ENCODE measurements at places on chromosomes 12 and 14. TPM values are rescaled to one million over a fixed set of nuclear protein-coding genes. Genes with fewer than 3 reads are reported as not detected.
A peak's percentile ranks its signal among the peaks of the same experiment; 100 is the strongest.

Gene GALNT16
- total RNA-seq, result 0.82 TPM

Gene RPS26
- 486 TPM for total RNA-seq

Gene PPFIA2
- total RNA-seq, result not detected

- H3K27me3 ChIP-seq, result no peaks in the 10 kb centered on the region
- H3K4me3 ChIP-seq, result peak overlapping the region; percentile 75
- peaks cover 63% of the 10 kb centered on the region for H3K4me1 ChIP-seq
- no peaks in the 10 kb centered on the region for H3K36me3 ChIP-seq
- DNase-seq, result no peak
These were observed 11.4 kb downstream of the SCNN1A start for GRCh38 chr12:6364044-6364374.

Gene DCN
- not detected for total RNA-seq

- H3K4me1 ChIP-seq, result peaks cover 49% of the 10 kb centered on the region
- H3K27me3 ChIP-seq, result no peaks in the 10 kb centered on the region
- no peaks in the 10 kb centered on the region for H3K36me3 ChIP-seq
- H3K4me3 ChIP-seq, result peak overlapping the region; percentile 13
These were observed 6.1 kb upstream of the CNIH1 start for GRCh38 chr14:54447231-54447692.

DNA sequence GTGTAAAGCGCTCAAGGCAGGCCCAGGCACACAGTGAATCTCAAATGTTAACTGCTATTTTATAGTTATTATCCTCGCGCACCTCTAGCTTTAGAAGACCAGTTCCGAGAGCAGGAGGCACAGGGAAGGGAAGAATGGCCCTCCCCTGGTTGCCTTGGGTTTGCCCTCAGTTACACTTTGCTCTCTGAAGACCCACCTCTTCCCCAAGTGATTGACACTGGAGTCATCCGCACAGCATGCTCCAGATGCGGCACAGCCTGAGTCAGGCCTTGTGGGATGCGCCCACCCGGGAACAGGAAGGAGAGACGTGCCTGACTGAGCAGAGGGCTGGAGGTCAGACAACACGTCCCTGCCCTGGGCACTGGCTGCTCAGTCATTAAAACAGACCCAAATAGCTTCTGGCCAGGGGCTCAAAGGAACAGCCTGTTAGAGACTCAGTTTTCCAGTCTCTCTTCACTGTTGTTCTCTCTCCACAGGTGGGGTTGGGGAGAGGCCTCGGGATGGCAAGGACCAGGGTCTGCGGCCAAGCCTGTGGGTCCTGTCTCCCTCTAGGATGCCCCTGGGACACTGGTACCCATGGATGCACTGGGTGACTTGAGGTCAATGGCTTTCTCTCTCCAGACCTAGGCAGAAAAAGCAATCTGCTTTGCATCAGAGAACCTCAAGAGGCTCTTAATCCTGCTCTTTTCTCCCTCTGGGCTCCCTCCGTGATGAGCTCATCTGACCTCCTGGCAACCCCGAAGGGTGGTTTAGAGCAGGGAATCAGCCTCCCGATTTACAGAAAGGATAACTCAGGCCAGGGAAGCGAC lies 13.6 kb upstream of the MLXIP start:
- peak; percentile 69 for DNase-seq
- H3K36me3 ChIP-seq, result no peaks in the 10 kb centered on the region
- no peak overlapping the region for H3K4me3 ChIP-seq
- H3K27me3 ChIP-seq, result no peaks in the 10 kb centered on the region

GRCh38 chr12:23816394-23816851 lies 133.0 kb downstream of the SOX5 start:
- peak; percentile 12 for DNase-seq
- H3K4me3 ChIP-seq, result no peak overlapping the region
- H3K27ac ChIP-seq, result no peak overlapping the region
- peaks cover 5% of the 10 kb centered on the region for H3K36me3 ChIP-seq

Gene CACNA2D4
- total RNA-seq, result 7.2 TPM

Gene GLT1D1
- total RNA-seq, result not detected

DNA sequence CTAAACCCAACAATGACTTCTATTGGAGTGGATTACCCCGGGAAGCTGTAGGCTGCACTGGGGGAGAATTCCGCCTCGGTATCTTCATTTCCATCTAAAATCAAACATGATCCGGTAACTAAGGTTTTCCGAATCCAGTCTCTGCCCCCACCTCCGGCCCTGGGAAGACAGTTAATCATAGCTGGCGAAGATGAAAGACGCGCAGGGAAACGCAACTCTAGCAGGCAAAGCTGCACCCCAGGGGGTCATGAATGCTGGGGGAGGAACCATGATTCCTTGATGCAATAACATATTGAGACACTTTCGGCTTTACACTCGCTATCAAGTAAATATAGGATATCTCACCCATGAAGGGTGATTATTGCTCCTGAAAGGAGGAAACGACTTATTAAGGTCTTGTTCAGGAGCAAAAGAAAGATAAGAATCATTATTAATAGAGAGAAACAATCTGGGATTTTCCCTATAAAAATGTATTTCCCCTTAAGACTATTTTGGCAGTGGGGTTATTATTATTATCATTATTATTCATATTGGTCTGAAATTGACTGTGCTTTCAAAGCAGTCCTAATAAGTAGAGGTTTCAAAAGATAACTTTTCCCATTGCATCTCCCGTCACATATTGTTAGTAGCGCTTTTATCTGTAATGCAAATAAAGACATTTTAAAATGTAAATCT lies 614.9 kb downstream of the VRK1 start:
- H3K27ac ChIP-seq, result no peak overlapping the region
- H3K4me1 ChIP-seq, result no peaks in the 10 kb centered on the region
- no peak for DNase-seq
- H3K27me3 ChIP-seq, result no peaks in the 10 kb centered on the region
- H3K4me3 ChIP-seq, result no peak overlapping the region

GRCh38 chr12:115385141-115385540 lies 701.2 kb upstream of the TBX3 start:
- no peak overlapping the region for H3K27ac ChIP-seq
- H3K4me3 ChIP-seq, result no peak overlapping the region
- 0 out of 3 replicates have a peak, but pooled peaks cover 10% of the 10 kb centered on the region for H3K27me3 ChIP-seq
- H3K36me3 ChIP-seq, result no peaks in the 10 kb centered on the region
- DNase-seq, result no peak

Gene GPD1
- 38.1 TPM for total RNA-seq

DNA sequence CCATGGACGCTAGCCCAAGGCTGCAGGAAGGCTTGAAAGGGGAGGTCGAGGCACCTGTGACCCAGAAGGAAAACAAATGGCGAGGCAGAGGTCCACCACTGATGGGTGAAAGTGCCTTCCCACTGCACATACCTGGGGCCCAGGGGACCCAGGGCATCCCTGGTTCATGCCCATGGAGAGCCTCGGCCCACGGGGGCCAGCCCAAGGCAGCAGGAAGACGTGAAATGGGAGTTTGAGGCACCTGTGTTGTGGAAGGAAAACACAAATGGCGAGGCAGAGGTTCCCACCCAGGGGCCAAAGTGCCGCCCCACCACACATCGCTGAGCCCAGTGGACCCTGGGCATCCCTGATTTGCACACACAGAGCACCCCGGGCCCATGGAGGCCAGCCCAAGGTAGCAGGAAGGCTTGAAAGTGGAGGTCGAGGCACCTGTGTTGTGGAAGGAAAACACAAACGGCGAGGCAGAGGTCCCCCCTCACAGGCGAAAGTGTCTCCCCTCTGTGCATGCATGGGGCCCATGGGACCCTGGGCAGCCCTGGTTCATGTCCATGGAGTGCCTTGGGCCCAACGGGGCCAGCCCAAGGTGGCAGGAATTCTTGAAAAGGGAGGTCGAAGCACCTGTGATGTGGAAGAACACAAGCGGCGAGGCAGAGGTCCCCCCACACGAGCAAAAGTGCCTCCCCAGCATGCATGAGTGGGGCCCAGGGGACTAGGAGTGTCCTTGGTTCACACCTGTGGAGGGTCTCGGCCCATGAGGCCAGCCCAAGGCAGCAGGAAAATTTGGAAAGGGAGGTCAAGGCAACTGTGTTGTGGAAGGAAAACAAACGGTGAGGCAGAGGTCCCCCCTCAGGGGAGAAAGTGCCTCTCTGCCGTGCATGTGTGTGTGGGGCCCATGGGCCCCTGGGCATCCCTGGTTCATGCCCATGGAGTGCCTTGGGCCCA lies 383.3 kb downstream of the ALG10 start:
- no peak overlapping the region for H3K27ac ChIP-seq
- DNase-seq, result no peak
- no peaks in the 10 kb centered on the region for H3K4me1 ChIP-seq
- H3K4me3 ChIP-seq, result no peak overlapping the region
- H3K27me3 ChIP-seq, result no peaks in the 10 kb centered on the region

DNA sequence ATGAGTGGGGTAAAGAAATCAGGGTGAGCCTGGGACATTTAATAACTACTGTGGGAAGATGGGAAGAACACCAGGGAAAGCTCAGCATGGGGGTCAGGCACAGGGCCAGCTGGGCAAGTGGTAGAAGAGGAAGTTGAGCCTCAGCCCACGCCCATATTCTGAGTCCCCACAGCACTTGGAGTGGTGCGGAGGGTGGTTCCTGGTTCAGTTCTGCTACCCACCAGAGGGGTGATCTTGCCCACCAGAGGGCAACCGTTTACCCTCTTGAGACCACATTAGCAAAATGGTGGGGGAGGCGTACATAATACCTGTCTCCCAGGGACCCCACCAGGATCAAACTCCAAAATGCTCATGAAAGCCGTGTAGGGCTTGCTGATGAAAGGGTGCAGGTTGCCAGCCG lies 16.8 kb upstream of the ANKRD33 start:
- H3K4me3 ChIP-seq, result no peak overlapping the region
- no peaks in the 10 kb centered on the region for H3K36me3 ChIP-seq
- H3K27ac ChIP-seq, result no peak overlapping the region

DNA sequence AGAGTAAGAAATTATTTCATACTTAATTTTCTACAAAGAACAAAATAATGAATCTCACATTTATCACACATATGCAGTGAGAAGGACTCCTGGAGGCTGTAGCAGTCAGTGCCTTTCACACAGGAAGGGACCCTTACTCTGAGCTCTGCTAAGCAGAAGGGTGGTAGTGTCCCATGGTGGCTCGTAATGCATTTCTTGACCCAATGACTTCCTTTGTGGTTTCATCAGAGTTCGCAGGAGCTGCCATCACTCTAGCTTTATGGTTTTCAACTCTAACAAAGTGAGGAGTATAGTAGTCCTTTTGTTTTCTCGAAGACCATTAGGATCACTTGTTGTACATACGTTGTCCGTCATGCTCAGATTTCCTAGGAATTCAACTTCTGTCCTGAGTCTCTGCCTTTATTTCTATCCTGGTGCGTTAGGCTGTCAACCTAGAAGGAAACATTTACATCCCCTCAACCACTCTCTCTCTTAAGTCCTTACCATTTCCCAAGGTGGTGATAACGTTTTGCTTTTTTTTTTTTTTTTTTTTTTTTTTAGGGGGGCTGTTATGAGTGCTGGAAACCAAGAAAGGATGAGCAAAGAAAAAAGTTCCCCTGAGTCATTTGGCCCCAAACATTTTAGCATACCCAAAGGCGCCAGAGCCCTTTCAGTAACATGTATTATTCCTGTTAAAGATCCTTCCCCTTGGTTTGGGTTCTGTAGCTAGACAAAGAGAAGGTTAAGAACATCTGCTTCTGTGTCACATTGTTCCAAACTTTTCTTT lies 37.2 kb downstream of the GABARAPL1 start:
- no peak overlapping the region for H3K4me3 ChIP-seq
- no peaks in the 10 kb centered on the region for H3K36me3 ChIP-seq
- no peak overlapping the region for H3K27ac ChIP-seq
- no peaks in the 10 kb centered on the region for H3K27me3 ChIP-seq
- H3K4me1 ChIP-seq, result no peaks in the 10 kb centered on the region
- no peak for DNase-seq

Gene OTX2
- not detected for total RNA-seq

Gene BCL7A
- 6.2 TPM for total RNA-seq

DNA sequence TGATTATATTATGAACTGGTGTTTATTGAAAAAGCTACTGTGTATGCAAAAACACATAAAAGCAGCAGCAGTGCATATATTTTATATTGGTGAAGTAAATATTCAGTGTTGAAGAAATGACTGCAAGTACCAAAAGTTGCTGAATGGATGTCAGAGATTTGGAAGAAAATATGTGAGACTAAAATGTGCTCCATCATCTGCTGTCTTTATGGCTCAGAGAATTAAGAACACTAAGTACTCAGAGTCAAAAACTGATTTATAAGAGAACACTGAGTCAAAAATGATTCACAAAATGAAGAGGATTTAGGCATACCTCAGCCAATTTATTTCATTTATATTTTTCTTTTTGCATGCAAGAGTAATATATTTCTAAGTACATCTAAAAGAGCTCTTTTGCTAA lies 86.3 kb upstream of the PDZRN4 start:
- no peak overlapping the region for H3K4me3 ChIP-seq
- no peaks in the 10 kb centered on the region for H3K4me1 ChIP-seq
- no peaks in the 10 kb centered on the region for H3K27me3 ChIP-seq
- DNase-seq, result no peak
- H3K27ac ChIP-seq, result no peak overlapping the region

GRCh38 chr12:124036171-124036598 lies 63.2 kb downstream of the ZNF664 start:
- H3K4me3 ChIP-seq, result no peak overlapping the region
- no peaks in the 10 kb centered on the region for H3K36me3 ChIP-seq
- DNase-seq, result no peak

- H3K27ac ChIP-seq, result no peak overlapping the region
- DNase-seq, result no peak
- H3K4me1 ChIP-seq, result no peaks in the 10 kb centered on the region
- H3K27me3 ChIP-seq, result no peaks in the 10 kb centered on the region
- H3K36me3 ChIP-seq, result no peaks in the 10 kb centered on the region
- no peak overlapping the region for H3K4me3 ChIP-seq
These were observed 108.9 kb upstream of the FGD4 start for GRCh38 chr12:32290411-32290810.

DNA sequence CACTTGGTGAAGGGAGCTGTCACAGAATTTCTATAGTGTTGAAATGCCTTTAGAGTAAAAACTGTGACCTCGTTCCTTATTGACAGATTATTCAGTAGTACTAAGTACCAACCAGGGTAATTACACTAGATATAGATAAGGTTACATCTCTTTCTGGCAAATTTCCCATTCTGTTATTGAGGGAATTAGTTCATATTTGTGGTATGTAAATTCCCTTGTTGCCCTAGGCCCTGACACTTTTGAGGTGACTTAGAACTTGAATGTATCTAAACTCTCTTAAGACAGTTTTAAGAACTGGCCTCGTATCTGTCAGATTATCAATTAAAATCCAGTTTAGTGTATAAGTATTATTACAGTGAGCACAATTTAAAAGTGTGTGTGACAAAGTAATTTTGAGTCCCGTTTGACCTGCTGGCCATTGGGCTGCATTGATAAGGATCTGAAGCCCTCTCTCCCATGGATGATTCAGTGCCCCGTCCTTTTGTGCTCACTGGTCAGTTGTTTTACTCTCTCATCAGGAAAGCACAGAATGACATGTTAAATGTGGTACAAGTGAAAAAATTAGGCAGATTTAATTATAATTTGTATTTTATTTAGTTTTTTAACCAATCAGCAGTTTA lies 123.2 kb downstream of the GPR135 start:
- H3K36me3 ChIP-seq, result peaks cover 3% of the 10 kb centered on the region
- DNase-seq, result no peak
- H3K27ac ChIP-seq, result no peak overlapping the region
- H3K27me3 ChIP-seq, result no peaks in the 10 kb centered on the region

Gene RDH16
- total RNA-seq, result 0.07 TPM

DNA sequence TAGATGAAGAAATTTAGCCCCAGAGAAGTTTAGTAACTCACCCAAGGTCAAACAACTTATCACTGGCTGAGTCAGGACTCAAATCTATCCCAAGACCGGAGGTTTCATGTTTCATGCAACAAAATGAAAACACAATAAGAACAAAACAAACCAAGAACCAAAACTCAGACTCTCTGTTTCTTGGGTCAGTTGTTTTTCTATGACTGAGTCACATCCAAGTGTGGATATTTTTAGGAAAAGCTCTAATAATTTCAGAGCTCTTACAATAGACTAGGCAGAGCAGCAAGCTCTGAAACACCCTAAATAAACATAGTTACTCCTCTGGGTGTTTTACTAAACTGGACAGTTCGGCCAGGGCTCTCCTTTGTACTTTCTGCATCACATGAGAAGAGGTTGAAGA lies 87.6 kb upstream of the PRB2 start:
- no peak overlapping the region for H3K27ac ChIP-seq
- no peaks in the 10 kb centered on the region for H3K36me3 ChIP-seq
- peaks cover 6% of the 10 kb centered on the region for H3K4me1 ChIP-seq
